Amniotic stem cell (primary cell): ENCODE measurements at places on chromosomes 2 and 18.

DNA sequence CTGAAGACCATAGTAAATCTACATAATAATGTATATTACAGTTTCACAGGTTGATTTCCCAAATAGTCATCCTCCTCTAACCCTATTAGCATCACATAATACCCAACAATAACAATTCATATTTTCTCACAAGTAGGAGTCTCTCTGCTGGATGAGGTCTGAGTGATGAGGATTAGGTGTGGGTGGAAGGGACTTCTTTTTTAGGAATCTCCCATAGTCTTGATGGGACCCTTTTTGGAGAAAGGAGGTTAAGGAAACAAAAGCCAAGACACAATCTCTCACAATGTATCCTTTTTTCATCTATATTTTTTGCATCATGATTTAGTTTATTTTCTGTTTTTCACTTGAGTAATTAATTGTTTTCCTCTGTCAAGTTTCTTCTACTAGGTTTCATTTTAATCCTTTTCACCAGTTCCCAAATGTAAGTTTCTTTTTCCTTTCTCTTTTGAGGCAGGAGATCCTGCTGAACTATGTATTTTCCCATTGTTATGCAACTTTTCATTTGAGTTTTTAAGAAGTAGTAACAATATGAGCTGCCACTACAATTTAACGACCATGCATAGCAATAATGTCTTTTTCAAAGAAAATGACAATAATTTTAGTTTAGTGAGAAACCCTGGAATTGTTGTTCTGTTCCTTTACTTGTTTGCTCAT is 2.5 kb upstream of the IFIH1 start:
- no peak for DNase-seq

DNA sequence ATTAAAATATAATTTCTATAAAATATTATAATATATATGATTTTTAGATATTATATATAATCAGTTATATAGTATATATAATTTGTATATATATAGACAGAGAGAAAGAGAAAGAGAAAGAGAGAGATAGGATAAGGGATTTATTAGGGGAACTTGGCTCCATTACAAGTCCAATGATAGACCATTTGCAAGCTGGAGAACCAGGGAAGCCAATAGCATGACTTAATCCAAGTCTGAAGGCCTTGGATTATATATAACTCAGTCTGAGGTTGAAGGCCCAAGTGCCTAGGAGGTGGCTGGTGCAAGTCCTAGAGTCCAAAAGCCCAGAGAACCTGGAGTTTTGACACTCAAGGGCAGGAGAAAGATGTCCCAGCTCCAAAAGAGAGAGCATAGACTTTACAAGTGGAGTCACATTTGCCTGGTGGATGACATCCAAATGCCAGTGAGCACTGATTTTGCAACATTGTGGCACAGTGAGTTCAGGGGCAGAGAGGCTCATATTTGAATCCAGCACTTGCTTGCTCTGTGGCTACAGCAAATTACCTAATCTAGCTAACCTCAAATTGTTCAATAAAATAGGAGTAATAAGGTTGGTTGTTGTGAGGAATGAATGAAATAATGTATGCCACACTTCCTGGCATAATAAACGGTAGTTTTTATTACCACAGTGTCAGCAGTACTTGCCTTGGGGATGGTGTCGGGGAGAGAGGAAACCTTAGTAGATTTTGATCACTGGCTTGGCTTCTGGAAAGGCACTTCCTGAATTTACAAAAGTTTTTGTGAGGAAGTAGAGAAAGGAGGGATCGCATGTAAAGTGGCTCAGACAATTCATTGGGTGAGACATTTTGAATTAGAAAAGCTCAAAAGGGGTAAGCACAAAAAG is 69.6 kb upstream of the CD28 start:
- no peak for DNase-seq

DNA sequence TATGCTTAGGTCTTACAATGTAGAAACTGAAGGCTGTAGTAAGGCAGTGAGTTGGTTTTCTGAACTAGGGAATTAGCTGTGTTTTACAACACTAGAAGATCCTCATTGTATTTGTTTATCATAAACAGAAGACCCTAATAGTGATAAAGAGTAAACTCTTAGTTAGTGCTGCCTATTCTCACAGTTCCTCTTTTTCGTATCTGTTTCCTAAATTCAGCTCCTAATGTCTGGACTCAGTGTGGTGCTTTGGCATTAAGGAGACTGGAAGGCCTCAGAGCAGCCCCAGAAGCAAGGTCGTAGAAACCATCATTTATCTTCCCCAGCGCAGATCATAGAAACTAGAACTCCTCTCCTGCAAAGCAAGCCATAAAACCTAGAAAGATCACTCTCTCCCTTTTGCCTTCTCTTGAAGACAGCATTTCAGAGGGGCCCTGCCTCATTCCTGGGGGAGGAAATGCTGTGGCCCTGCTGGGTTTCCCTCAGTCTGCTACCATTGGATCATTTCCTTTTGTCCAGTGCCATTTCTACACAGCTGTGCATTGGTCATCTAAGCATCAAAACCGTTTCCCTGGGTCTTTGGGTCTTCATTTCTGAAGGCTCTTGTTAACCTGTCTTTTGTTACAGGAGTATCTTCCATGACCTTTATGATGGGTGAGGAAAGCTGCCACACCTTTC is 4.7 kb downstream of the ACP1 start:
- no peak for DNase-seq

DNA sequence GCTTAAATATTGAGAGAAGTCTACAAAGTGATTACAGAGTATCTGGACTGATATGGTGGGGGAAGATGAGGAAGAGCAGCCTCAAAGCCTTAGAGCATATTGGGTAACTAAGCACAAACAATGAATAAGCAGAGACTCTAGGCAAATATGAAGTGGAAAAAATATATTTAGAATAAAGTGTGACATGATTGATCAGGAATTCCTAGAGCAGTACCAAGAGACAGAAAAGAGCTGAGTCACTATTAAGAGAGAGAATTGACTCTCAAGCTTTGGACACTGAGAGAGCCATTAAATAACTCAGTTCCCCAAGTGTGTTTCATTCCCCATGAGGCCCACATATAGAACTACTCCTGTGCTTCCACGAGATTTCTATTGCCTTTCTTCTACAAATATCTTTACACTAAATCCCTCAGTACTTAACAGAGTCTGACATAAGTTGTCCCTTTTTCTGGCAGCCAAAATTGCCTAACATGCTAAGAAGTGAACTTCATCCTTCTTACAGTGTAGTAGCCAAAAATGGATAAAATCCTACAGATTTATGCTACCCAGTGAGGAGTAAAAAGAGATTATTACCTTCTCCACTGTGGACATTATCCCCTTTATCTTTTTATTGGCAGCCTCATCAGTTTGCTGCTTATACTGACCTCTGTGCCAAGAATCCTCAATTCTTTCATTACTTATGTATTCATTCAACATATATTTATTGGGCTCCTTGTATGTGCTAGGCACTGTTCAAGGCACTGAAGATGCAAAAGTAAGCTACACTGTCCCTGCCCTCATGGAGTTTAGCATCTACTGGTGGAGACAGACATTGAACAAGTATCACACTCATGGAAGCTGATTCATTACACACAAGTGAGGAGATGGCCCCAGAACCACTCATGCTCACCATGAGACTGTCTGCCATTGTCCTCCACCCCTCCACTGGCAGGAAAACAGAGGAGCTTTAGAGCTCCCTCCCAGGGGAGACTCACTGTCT is 45.4 kb downstream of the SLC40A1 start:
- DNase-seq, result no peak

DNA sequence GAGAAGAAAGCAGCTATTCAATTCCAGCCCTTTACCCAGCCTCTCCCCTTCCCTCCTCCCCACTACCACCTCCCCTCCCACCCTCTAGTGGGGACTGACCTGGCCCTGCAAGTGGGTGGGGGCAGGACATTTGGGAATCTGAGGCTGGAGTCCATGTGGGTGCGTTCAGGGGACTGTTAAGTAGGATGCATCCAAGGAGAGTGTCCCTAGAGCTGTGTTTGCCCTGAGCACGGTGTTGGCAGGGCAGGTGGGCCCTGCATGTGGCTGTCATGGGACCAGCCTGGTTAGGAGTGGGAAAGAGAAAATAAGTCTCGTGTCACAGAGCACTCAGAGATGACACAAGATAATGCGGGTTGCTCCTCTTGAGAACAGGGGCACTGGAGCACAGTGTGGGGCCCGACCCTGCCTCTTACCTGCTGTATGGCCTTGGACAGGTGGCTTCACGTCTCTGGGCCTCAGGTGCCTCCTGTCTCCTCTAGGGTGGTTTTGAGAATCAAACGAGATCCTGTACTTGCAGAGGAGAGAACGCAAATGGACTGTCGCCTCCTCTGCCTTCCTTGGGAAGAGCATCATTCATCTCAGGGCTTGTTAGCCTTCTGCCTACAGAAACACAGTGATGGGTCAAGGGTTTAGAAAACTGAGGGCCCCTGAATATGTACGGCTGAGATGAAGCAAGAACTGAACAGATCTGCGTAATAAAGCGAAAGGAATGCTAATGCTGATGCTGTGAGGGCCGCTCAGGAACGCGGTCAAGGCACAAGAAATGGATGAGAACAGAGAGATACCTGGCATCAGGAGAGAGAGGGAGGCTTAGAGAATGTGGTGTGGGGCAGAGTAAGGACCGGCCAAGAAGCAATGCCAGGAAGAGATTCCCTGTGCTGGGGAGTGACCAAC is 187.7 kb upstream of the HAAO start:
- no peak for DNase-seq

- no peak for DNase-seq
These were observed 244.0 kb upstream of the GCFC2 start for GRCh38 chr2:75954761-75955160.

DNA sequence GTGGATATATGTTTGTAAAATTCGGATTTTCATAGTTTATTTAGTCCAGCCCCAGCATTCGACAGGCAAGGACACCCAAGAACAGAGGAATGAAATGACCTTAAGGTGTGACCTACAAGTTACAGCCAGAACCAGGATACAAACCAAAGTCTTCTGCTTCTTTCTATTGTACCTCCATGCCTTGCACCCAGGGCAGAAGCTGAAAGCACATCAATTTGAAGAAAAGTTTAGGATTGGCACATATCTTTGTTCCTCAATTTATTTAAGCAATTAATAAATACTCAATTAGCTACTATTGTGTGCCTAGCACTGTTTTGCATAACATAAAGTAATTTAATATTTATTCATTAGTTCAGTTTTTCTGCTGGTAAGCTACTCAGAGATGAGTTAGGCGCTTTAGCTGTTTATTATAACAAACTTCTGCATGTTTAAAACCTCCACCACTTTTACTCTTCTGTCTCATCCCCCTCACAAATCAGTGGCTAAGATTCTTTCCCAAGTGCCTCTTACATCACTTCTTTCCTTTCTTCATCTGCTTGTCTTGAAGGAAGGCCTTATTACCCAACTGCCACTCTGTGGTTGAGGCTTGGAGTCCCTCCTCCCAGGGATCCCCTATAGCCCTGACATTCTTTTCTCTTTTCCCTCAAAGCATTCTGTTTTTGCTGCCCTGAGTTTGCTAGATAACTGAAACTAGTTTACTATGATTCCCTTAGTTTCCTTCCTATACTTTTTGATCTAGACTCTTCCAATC is 37.1 kb upstream of the DARS1 start:
- DNase-seq, result no peak

DNA sequence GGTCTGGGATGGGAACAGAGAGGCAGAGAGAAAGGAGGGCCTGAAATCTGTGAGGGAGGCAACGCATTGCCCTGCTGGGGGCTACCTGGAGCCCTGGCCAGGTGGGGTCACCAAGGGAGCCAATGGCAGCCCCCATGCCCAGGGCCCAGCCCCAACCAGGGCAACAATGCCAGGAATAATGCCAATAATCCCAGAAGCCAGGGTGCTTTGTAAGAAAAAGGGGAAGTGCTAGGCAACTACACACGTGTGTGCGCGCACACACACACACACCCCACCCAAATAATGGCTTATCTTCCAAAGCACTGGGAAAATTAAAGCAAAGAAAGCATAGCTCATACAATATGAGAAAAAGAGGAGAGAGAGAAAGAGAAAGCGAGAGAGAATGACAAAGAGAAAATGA is 7.0 kb upstream of the CLEC4F start:
- DNase-seq, result no peak

DNA sequence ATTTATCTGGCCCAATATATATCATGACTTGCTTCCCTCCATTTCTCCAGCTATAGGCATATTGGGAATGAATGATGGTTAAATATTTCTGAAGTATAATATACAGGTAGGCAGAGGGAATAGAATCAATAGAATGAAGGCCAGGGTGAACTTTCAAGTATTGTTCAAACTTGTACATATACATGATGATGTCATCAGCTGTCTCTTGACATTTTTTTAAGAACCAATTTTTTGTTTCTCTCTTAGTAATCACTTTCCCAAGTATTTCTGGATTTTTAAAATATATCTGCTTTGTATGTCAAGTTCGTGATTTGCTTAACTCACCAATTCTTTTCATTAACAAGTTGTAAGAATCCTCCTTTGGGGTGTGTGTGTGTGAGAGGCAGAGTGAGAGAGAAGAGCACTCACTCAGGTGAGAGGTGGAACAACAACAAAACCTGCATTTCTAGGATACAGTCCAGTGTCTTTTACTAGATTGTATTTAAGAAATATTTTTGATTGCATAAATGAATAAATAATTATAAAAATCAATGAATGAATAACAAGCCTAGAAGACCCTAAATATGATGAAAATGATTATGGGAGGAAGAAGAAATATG is 1239.1 kb downstream of the LRP1B start:
- no peak for DNase-seq

DNA sequence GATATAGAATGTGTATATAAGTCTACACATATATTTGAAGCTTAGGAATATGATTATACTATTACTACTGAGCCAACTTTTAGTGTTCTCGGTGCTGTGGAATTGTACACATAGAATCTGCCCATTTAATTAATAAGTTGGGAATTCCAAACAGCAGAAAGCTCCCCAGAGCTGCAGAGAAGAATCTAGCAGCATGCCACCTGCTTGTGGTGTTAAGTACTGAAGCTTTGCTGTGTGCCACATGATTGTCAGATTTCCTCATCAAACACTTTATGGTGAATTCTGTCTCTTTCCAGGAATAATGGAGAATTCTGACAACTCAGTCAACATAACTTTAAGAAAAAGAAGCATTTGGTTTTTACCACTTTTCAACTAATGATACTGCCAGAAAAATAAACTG is 117.8 kb downstream of the WDSUB1 start:
- DNase-seq, result no peak

DNA sequence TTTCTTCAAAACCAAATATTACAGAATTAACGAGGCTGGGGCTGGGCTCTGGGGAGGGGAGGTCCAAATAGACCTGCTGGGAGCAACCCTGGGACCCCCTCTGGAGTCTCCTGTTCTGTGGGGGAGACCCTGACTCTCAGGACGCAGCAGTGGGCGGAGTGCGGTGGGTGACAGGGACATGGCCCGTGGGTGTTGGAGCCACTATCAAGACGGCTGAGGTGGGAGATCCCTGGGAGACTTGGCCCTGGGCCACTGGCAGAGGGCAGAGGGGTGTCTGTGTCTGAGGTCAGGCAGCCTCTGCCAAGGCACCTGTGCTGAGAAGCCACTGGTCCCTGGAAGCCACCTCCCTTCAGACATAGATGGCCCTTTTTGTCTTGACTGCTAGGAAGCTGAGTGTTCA is 79.5 kb upstream of the CTDP1 start:
- no peak for DNase-seq
